ENCODE measurements at places on chromosomes 11 and 22.

DNA sequence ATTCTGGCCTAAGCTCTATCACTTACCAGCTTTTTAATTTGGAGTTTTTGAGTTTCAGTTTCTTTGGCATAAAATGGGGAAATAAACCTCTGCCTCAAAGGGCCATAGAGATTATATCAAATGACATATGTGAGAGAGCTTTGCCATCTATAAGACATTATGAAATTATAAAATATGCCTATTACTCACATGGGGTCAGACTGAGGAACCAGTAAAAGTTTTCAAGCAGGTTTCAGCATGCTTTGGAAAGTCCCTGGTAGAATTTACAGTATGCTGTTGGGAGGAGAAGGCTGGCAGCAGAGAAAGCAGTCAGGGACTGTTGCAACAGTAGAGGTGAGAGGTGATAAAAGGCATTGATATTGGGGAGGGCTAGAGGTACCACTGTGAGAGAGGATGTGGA is 13.6 kb upstream of the MTNR1B start:
- no peak for DNase-seq

DNA sequence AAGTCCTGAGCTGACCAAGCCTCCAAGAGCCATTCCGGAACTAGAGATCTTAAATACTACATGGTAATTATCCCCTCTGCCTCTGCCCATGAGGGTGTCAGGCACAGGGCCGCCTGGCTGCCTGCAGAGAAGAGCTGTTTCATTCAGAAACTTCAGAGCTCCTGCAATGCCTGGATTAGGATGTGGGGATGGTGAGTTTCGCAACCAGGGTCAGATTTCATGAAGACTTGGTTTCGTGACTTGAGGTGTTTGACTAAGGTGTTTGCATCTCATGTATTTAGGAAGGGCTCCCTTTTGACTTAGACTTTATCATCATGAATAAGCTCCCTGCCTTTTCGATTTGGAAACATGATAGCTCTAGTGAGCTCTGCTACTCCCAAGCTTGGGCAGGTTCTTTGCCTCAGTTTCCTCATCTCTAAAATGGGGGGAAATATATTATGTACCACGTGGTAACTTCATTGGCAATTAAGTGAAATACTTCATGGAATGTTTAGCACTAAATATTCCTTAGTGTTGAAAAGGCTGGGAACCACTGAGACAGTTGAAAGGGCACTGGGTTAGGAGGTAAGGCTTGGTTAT is 9.1 kb downstream of the TIMP3 start:
- no peak for DNase-seq

DNA sequence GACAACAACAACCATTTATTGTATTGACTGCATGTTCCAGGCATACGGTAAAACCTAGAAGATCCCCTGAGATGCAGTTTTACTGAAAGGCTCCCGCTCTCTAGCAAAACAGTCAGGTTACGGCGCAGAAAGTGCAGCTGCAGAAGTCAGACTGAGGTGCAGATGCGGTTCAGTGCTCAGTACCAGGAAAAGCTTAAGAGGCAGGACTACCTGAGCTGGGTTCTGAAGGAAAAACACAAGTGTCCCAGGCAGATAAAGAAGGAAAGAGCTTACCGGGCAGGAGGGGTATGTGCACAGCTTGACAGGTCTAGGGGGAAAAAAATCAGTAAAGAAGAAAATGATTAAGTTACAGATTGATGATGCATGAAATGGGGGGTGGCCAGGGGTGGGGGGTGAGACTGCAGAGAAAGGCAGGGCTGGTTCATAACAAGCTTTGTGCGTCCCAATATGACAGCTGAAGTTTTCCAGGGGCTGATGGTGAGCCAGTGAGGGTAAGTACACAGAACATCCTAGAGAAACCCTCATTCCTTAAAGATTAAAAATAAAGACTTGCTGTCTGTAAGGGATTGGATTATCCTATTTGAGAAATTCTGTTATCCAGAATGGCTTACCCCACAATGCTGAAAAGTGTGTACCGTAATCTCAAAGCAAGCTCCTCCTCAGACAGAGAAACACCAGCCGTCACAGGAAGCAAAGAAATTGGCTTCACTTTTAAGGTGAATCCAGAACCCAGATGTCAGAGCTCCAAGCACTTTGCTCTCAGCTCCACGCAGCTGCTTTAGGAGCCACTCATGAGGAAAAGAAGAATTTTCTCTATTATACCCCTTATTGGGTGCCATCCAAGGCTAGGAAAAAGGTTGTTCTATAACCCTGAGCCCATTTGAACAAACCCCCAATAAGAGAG is 11.9 kb downstream of the LARGE1 start:
- no peak for DNase-seq

- no peak for DNase-seq
Measured at GRCh38 chr11:7869467-7869866, 61.6 kb downstream of the OR10A6 start.

- no peak for DNase-seq
Measured at GRCh38 chr11:78840623-78841022, 266.0 kb upstream of the NARS2 start.

GRCh38 chr22:18929459-18929858 is 6.6 kb downstream of the PRODH start:
- DNase-seq: no peak

DNA sequence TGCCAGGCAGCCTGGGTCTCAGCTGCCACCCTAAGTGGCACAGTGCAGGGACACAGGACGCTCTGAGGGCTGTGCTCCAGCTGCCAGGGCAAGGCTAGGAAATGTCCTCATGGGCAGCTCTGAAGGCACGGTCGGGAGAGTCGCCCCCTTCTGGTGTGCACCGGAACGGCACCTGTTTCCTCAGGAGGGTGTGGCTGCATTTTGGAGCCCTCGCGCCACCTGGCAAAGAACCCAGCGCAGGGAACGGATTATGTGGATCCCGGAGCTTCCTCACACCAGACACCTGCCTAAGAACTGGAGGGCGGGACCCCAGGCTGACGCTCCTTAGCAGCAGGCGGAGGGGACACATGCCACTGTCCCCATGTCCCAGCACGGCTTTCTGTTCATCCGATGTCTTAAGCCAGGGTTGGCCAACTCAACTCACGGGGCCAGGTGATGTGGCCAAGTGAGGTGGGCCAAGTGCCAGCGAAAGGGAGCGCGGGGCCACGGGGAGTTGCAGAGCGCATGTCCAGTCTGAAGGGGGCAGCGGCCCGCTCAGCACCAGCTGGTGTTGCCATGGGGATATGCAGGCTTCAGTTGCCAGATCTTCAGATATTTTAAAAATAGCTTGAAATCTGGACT is 5.1 kb upstream of the SLC22A8 start:
- DNase-seq: no peak

DNA sequence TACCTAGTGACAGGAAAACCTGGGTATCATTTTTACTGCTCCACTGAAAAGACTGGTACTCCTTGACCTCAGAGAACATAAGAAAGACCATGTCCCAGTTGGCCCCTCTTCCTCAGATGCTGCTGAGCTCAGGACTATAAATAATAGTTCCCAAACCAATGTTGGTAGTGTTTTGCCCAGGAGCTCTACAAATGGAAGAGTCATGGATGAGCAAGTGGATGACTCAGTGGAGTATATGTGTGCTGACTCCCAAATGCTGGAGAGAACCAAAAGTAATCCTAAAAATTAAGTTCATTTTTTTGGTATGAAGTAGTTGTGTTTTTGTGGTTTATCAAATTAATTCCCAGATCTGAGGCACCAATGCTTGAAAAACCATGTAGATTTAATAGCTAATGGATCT is 482.0 kb downstream of the KCNA4 start:
- no peak for DNase-seq

DNA sequence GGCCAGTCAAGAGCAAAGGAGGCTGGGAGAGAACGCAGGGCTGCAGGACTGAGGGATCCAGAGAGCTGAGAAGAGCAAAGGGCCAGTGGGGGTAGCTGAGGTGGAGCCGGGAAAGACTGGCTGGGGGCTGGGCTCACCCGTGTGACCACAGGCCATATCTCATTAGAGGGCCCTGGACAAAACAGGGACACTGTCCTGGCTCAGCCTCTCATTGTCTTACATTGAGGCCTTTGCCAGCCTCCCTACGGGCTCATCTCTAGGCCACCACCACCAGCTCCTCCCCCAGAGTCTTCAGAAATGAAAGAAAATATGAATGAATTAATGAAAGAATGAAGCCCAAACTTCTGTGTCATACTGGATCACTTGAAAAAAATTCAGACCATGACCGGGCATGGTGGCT is 9.2 kb downstream of the RAB36 start:
- no peak for DNase-seq

GRCh38 chr11:120184946-120185705 is 25.7 kb upstream of the OAF start:
- DNase-seq: no peak

- DNase-seq: no peak
Measured at GRCh38 chr22:20531404-20532201, 24.2 kb downstream of the MED15 start.

DNA sequence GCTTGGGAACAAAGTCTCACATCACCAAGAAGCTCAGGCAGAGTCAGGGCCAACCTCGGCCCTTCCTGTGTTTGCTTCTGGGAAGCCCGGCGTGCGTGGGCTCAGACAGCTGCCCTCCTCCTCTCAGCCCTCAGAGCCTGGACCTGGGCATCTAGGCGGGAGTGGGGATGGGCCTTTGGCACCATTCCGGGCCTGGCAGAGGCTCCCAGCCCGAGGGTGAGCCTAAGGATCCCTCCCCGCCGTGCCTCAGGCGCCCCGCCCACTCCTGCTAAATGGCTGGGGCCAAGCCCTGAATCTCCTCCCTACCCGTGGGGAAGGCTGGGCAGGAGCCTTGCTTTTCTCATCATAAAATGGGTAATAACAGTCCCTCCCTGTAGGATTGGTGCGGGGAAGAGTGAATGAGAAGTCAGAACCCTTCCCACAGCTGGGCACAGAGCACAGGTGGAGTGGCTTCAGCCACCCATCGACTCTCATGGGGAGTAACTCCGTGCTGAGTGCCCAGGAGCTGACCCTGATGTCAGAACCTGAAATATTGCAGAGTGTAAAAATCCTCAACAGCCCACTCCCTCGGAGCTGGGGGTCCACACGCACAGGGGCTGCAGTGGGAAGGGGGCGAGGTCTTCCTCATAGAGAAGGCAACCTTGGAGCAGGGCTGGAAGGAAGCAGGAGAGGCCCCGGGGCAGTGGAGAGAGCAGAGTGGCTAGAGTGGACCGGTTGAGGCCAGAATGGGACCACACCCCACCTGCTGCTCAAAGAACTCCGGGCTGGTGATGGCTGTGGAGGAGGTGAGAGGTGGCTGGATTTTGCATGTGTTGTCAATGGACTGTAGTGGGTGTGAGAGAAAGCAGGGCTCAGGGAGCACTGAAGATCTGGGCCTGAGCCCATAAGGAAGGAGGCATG is 18.8 kb upstream of the CDKN1C start:
- no peak for DNase-seq

DNA sequence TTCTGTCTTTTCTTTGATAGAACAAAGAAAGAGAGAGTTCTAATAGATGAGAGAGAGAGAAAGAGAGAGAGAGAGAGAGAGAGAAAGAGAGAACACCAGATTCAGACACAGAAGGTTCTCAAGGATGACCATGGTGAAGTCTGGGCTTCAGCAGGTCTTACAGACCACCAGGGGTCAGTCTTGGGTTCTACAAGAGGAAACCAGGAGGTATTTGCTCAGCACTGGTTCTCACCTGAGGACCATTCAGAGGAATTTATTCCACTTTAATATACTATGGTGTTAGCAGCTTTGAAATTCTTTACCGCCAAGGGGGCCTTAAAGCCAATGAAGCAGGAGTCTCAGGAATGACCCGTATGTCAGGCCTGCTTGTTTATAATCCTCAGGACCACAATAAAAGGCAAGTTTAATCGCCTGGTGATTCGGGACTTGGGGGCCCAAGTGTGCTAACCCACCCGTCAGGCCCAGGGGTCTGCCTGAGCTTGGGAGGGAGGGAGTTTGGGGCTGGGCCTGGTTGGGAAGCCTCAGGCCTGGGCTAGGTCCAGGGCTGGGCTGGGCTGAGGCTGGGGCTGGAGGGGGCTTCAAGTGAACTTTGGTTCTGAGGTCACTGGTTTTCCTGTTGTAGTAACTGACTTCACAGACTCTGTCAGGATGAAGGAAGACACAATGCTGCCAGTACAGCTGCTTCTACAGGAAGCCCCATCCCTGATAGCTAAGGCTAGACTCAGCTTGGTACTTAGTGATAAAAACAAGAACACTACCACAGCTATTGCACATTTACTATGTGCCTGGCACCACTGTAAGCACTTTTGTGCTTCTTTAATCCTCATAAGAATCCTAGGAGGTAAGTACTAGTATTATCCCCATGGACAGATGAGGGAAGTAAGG is 179.2 kb upstream of the ZBED5 start:
- DNase-seq: no peak

GRCh38 chr22:22076361-22076760 is 93.8 kb upstream of the TOP3B start:
- DNase-seq: no peak

- DNase-seq: no peak
Measured at GRCh38 chr11:94845622-94846021, 77.5 kb downstream of the AMOTL1 start.

GRCh38 chr11:926341-926916 is 759 bp downstream of the AP2A2 start:
- no peak for DNase-seq

- no peak for DNase-seq
Measured at GRCh38 chr11:111759778-111760407, 6.3 kb downstream of the PPP2R1B start.

DNA sequence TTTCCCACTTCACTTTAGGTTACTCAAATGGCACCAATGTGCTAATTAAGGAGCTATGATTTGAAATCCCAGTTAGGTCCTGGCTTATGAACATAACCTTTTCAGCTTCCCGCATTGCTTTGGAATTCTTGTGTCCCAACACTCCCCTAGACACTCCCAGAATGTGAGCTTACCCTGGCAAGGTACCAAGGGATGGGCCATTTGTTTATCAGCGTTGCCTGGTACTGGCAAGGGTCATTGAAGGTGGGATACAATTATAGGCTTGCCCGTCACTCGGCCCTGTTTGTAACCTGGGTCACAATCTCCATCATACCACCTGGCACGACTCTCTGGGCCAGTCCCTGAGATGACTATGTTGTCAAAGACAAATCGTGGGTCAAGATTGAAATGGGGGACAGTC is 5.4 kb downstream of the CSRP3 start:
- DNase-seq: no peak

GRCh38 chr22:47878460-47878859 is 1116.0 kb downstream of the TBC1D22A start:
- no peak for DNase-seq

DNA sequence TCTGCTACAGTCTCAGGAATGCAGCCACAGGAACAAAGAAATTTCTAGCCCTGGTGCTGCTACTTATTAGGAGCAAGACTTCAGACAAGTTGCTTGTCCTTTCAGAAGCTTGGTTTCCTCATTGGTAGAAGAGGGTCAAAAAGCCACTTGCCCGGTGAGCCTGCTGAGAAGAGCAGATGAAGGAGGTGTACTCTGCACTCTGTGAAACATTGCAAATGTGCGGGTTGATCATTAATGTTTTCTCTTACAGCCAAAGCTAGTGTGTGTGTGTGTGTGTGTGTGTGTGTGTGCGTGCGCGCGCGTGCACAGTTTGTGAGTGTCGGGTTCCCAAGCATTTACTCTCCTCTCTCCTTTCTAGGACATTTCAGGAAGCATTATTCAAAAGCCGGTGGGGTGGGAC is 86.3 kb upstream of the NNMT start:
- no peak for DNase-seq
